ENCODE measurements at places on chromosomes 6 and 20. TPM values are rescaled to one million over a fixed set of nuclear protein-coding genes. Genes with fewer than 3 reads are reported as not detected.

The NOTCH4 gene
- total RNA-seq = 12.8 TPM

- DNase-seq = no peak
Measured at GRCh38 chr6:160162030-160162566, 40.5 kb downstream of the SLC22A1 start.

The PTCRA gene
- total RNA-seq = 0.50 TPM

The EYA2 gene
- 28.2 TPM for total RNA-seq

The ULBP2 gene
- 0.89 TPM for total RNA-seq

DNA sequence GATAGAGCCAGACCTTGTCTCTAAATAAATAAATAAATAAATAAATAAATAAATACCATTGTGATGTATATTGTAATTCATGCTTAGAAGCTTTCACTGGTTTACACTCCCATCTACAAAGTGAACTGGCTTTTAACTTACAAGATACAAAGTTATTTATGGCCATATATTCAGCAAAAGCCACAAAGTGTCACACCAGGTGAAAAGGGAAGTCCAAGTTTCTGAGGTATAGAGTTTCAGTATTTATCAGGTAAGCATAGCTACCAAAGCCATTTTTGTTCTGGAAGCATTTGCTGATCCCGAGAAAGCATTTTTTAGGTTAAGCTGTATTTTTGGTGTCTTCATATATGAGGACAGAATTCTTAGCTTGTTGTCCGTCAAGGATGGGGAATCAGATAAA is 22.1 kb upstream of the PKIG start:
- DNase-seq = no peak

The ANKEF1 gene
- total RNA-seq = 3.9 TPM

GRCh38 chr20:35042268-35042667 is 50.3 kb downstream of the TRPC4AP start:
- DNase-seq = no peak

- DNase-seq = no peak
Measured at GRCh38 chr20:2010533-2010932, 16.7 kb upstream of the PDYN start.

- no peak for DNase-seq
Measured at GRCh38 chr6:104462811-104463599, 396.7 kb downstream of the HACE1 start.

The GSTA2 gene
- total RNA-seq = not detected

DNA sequence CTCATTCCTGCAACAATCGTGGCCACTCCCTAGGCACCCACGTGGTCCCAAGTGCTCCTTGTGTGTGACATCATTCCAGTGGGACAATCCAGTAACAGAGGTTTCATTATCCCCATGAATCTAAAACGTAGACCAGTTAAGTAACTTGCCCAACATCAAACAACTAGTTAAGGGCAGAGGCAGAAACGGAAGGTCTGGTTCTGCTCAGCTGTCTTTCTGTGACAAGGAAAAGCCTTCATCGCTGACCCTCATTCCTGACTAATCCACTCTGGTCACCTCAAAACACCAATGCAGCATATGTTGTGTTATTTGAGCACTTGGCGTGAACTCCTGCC is 261.4 kb upstream of the JARID2 start:
- no peak for DNase-seq

The TMEM239 gene
- not detected for total RNA-seq

DNA sequence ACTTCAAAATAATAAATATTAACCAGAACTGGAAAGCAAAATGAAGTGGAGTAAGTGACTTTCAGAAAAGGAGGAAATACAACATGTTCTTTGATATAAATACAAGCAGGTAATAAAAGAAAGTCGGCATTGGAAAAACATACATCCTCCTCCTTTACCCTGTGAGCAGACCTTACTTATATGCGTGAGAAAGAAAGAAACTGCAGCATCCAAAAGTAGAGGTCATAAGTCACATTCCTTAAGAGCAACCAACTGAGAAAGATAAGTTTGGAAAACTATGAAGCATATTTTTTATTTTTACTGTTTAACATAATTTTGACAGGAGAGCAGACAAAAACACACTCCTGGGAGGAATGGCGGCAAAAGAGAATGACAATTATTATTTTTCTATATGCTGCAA is 155.5 kb downstream of the HACE1 start:
- DNase-seq = no peak

DNA sequence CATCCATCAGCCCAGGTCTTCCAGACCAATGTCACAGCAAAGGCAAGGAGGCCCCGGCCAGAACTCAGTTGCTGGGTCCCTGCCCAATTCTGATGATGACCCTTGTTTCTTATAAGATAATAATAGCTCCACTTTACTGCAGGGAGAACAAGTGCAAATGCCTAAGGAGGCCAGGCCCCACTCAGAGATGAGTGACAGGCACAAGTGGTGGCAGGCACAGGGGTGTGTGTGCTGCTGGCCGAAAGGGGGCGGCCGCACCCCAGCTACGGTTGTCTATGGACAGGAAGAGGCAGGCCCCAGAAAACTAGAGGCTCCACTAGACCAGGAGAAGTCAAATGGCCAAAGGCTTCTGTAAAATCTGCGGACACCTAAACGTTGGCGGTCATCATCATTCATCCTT is 28.6 kb downstream of the GNAS-AS1 start:
- DNase-seq = no peak

The SLC2A4RG gene
- total RNA-seq = 51.0 TPM

The DEF6 gene
- 6.2 TPM for total RNA-seq

DNA sequence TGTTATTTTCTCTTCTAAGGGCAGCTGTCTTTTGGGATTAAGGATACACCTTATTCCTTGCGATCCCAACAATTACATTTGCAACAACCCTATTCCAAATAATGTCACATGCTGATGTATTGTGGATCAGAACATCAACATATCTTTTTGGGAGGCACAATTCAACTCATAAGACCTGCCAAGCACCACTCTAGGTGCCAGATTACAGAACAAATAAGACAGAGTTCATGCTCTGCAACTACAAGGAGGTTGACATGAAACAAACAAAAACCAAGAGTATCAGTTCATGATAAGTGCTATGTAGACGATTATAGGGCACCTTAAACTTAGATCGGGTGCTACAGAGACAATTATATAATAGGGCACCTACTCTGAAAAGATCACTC is 203.2 kb upstream of the SGK1 start:
- DNase-seq = no peak

GRCh38 chr6:43847741-43848630 is 78.0 kb downstream of the VEGFA start:
- DNase-seq = no peak

GRCh38 chr6:142728364-142728763 is 216.6 kb downstream of the HIVEP2 start:
- no peak for DNase-seq

The UNC5CL gene
- 0.20 TPM for total RNA-seq

The PTPN1 gene
- 21.8 TPM for total RNA-seq

The ZNF311 gene
- 5.6 TPM for total RNA-seq

DNA sequence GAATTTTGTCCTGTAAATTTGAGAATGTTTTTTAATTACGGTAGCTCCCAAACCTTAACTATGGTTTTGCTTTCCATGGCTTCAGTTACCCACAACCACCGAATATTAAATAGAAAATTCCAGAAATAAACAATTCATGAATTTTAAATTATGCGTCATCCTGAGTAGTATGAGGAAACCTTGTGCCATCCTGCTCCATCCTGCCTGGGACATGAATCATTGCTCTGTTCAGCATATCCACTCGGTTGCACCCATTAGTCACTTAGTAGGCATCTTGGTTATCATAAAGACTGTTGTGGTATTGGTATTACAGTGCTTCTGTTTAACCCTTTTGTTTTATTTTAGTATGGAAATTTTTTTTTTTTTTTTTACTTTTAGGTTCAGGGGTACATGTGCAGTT is 39.7 kb downstream of the KCNS1 start:
- DNase-seq = no peak

DNA sequence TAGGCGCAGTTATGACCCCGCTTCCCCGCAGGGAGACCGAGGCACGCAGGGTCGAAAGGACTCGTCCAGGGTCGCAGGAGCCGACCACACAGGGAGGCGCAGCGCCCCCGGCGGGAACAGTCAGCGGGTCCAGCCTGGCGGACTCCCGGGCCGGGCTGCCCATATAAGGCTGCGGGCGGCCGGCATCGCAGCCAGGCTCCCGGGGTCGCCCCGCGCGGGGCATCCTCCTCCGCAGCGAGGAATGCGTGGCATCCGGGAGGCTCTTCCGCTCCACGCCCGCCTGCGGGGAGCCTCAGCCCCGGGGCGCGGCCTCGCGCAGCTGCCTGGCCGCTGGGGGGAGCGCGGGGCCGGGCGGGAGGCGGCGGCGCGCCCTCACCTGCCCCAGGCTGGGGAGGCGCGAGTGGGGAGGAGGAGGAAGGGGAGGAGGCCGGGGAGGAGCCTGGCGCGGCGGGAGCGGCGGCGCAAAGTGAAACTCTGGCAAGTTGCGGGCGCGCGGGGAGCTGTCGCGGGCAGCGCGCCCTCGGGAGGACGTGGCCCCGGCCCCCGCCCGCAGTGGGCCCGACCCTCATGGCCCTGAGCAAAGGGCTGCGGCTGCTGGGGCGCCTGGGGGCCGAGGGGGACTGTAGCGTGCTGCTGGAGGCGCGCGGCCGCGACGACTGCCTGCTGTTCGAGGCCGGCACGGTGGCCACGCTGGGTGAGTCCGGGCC is at the start of gene SYNJ2:
TSS of gene SYNJ2 (plus strand) at position 469 of the 707 bp plus-strand sequence. CDS start at position 568, 99 bp downstream.
- no peak for DNase-seq

The MUCL3 gene
- not detected for total RNA-seq

DNA sequence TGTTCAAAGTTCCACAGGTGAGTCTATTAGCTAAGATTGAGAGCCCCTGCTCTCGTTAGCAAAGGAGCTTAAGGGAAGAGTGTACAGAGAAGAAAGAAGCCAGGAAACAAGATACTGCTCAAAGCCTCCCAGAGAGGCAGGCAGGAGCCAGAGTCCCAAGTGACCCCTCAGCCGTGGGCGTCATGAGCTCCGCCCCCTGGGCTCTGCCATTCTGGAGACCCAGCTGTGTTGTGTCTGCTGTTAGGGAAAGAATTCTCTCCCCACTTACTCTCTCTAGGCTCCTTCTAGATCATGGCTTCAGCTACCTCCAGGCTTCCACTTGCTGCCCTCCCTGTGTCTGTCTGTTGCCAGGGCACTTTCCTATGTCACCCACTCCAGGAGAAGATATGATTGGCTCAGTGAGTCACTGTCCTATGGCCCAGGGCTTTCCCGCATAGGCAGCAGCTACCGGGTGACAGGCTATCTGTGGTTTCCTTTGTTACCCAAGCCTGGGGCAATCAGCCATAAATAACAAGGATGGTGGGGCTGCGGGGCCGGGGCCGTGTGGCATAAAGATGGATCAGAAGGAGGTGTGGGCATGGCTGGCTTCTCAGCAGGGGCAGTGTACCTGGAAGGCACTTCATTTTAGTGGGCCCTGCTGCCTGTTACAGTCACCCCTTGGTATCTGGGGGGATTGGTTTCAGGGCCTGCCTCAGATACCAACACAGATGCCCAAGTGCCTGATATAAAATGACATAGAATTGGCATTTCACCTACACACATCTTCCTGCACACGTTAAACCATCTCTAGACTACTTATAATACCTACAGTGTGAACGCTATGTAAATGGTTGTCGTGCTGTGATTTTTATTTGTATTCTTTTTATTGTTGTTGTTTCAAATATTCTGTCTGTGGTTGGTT is 118.9 kb downstream of the ARMC2 start:
- no peak for DNase-seq

- no peak for DNase-seq
Measured at GRCh38 chr6:44064089-44064947, 62.9 kb downstream of the MRPL14 start.

GRCh38 chr20:50220894-50221365 is 30.3 kb downstream of the CEBPB start:
- no peak for DNase-seq

The SGK2 gene
- 20.7 TPM for total RNA-seq

DNA sequence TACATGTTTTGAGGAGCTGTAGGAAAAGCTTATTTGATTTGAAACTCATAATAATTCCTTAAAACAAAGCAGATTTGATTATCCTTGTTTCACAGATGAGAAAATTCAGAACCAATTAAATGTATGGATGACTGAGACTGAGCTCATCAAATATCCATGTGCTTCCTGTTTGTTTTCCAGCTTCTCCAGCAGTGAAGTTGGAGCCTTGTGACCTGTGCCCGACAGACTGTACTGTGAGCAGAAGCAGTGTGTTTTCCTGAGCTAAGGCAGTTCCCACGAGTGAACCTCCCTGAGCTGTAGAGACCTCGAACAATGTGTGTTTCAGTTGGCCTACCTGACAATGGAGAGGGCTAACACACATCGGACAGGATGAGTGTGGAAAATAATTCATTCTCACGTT is 599.5 kb upstream of the NRSN1 start:
- DNase-seq = no peak

DNA sequence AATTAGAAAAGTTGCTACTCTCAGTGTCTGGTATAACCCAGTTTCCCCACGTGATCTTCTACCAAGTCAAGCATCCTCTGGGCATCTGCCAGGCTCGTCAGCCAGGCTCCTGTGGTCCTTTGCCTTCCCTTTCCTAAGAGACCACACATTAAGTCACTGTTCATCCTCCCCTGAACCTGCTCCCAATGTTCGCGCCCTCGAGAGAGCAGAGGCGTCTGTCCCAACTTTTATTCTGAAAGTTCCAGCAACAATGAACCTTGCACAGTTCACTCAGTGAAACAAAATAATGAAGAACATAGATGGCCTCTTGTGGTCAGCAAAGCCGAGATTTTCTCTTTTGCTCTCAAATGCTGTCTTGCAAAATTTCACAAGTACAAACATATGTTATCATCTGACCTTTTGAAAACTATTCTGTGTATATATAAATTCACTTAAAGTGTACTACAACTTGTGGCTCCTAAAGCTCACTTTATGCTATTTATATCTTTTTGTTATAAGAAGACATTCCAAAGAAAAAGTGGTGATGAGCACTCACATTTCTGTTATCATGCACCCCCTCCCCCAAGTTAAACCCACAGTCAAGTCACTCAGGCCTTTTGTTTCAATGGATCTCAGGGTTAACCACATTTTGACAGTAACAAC is 39.2 kb upstream of the NHSL1 start:
- no peak for DNase-seq

DNA sequence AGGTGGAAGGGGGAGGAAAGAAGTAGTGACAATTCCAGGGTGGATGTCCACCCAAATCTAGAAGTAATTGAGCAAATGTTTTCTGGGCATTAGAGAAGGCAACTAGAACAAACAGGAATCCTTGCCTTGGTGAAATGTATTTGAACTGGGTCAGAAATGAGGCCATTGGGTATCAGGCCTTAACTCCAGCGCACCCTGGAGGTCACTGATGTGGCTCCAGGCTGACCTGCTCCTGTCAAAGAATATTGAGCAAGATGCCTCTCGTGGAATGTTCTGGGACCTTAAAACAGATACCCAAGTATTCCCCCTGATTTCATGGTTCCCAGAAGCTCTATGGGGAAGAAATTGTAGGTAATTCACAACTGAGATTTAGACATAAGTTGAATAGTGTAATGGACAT is 6.9 kb downstream of the HLA-DPB1 start:
- no peak for DNase-seq

The KLC4 gene
- total RNA-seq = 49.9 TPM

DNA sequence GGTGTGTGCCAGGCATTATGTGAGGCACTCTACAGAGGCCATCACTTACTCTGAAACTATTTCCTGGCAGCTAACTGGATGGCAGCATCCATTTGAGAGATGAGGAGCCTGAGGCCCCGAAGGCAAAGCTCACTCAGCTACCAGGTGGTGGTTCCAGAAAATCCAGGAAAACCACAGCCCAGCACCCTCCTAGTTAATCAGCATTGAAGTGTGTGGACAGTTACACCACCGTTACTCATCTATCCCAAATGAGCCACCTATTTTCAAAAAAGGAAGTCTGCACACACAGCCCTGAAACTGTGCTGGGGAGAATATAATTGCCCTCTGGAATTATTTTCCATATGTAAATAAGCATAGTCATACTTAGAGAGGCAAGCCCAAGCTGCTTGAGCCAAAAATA is 67.4 kb downstream of the CNBD2 start:
- no peak for DNase-seq

The GHRH gene
- not detected for total RNA-seq

The MTFR2 gene
- total RNA-seq = 0.69 TPM
